ENCODE measurements at places on chromosomes 12 and 14. TPM values are rescaled to one million over a fixed set of nuclear protein-coding genes. Genes with fewer than 3 reads are reported as not detected.

DNA sequence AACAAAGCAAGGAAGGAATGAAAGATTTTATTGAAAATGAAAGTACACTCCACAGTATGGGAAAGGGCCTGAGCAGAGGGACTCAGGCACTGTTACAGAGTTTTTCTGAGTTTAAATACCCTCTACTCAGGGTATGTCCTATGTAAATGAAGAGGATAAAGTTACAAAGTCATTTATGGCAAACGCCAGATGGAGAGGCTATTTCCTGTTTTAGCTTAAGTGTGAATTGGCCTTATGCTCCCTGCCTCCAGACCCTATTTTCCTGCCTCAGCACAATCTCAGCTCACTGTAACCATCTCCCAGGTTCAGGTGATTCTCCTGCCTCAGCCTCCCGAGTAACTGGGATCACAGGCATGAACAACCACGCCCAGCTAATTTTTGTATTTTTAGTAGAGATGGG is 6.8 kb upstream of the PHC1 start:
- DNase-seq = no peak

DNA sequence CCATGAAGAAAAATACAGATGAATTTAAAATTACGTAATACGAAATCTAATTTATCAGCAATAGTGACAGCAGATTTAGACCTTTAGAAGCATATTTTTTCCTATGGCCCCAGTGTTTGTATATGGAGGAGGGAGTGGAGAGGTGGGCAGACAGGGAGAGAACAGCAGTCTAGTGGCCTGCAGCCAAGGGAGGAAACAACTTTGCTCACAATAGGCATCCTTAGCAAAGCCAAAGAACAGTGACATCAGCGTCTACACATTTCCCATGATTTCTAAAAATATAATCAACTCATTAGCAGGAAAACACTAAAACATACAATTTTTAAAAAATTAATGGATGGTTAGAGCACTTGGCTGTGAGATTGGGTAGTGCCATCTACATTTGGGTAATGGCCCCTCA is 622.6 kb upstream of the ATP2B1 start:
- DNase-seq = no peak

GRCh38 chr12:18706798-18707197 is 31.0 kb downstream of the PLCZ1 start:
- no peak for DNase-seq

Gene ADGRD1
- total RNA-seq = 16.9 TPM

Gene MYG1
- total RNA-seq = 53.6 TPM

- no peak for DNase-seq
Measured at GRCh38 chr14:95300697-95301526, 18.8 kb downstream of the CLMN start.

DNA sequence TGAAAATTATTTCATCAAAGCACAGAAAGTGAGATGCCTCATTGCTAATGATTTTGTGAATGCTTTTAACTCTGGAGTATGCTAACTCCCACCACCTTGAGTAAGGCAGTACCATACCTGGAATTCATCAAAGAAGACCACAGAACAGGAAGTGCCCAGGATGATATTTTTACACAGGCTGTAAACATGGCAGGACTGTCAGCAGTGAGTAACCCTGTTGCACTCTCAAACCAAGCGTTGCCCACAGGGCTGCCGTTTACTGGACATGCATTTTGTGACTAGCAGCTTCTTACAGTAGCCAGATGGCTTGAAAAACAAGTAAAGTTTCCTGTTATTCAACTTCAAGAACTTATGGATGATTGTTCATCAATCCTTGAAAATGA is 42.4 kb downstream of the RALGAPA1 start:
- DNase-seq = no peak

Gene RIMBP2
- total RNA-seq = 1.2 TPM

Gene FOXN4
- total RNA-seq = not detected

GRCh38 chr12:52426034-52426433 is 8.1 kb downstream of the KRT75 start:
- DNase-seq = peak; percentile 77

DNA sequence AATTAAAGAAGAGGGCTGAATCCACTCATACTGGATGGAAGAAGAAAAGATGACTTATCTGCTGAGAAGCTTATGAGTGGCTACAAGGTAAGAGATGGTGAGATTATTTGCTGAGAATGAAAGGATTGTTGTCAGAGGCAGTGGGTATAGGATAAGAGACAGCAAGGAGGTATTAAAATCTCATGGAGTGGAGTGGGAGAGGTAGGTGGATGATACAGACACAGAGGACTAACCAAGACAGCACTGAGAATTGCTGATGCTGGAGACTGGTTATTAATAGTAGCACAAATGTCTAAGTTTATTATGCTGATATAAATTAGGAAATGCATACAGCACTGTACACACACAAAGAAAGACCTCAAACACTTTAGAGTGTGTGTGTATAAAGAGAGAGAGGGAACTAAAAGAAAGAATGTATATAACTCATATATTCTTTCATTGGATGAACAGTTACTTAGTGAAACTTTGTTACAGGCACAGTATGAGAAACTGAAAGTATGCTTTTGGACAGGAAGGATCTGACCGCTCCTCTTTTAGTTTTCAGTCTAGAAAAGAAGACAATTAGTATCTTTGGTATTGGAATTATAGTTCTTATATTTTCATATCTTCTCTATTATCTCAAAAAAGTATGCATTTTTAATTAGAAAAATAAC is 543.1 kb downstream of the LRFN5 start:
- no peak for DNase-seq

Gene ADAM21
- total RNA-seq = not detected

- no peak for DNase-seq
Measured at GRCh38 chr12:614411-614970, 48.8 kb downstream of the NINJ2 start.

Gene A2ML1
- not detected for total RNA-seq

DNA sequence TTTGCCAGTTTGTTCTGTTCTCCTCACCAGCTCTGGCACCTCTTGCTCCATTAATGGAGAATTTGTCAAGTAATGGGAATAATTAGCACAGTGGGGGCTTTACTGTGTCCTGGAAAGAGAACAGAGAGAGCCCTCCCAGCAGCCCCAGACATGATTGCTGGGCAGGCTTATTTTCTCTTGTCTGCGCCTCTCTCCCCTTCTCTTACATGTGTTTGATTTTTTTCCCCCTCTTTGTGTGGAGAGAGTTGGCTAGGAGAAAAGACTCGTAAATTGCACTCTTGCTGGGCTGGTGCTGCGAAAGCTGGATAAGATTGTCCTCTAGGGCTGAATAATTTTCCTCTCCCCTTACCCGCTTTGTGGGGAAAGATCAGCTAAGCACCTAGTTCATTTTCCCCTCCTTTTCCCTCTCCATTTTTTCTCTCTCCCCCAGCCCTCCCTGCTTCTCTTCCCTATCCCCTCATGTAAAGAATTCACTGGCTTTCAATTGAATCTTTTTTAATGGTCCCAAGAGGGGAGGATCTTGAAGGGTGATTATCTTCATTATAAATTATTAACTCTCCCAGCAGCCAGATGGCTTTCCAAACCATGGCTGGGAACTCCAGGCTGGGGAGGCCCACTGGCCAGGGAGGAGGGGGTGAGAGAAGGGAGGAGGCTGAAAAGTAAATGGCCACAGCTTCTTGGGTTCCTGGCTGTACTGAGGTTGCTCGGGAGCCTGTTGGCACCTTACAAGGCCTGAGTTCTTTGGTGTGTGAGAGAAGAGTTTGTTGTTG is 62.2 kb downstream of the NRXN3 start:
- DNase-seq = no peak

DNA sequence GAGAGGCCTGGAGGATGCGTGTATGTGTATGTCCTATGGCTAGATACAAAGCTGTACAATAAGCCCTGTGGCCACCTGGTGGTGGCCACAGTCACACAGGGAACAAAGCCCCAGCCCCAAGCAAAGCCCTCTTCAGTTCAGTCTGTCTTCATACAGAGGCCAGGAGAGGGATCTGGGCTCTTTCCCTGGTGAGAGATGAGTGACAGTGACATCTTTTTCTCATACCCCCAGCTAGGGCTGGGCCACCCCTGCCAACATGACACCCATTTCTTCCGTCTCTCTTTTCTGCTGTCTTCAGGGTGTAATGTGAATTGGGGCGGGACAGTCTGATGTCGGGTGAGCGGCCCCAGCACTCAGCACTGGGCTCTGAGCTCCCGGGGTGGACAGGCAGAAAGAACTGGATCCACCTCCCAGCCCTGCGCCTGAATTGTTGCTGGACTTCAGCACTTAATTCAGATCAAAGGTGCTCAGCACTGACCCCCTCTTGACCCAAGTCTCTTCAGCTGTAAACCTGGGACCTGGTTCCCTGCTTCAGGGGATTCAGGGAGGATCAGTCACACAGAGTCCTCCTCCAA is 59.8 kb downstream of the SERPINA3 start:
- DNase-seq = peak; percentile 61

DNA sequence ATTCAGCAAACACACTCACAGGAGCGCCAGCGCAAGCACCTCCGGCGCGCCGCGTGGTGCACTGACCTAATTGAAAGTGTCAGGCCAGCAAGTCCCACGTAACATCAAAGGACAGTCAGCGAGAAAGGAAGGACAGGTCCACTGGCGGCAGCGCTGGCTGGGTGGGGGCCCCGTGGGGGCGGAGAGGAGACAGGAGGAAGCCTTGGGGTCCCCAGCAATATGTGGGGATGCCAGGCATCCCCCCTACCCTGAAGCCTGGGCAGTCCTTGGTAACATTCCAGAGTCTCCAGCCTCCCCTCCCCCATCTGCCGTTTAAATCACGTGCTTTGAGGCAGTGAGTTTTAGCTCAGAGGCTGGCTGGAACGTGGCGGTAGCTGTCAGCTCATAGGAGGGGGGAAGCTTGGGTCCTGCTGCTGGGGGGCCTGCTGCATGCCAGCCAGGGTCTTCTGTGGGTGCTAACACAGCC is 159.2 kb downstream of the CALM1 start:
- peak; percentile 82 for DNase-seq

GRCh38 chr12:645563-646071 is 17.6 kb downstream of the NINJ2 start:
- DNase-seq = peak; percentile 87

Gene CYP27B1
- 0.28 TPM for total RNA-seq

Gene PRIMA1
- total RNA-seq = 13.2 TPM

GRCh38 chr12:93819050-93819491 is 141.9 kb downstream of the CRADD start:
- peak; percentile 96 for DNase-seq

- peak; percentile 49 for DNase-seq
Measured at GRCh38 chr14:93748208-93749075, 39.8 kb downstream of the PRIMA1 start.

- DNase-seq = no peak
Measured at GRCh38 chr12:88931598-88931997, 351.3 kb upstream of the KITLG start.

Gene FAM177A1
- total RNA-seq = 37.3 TPM

DNA sequence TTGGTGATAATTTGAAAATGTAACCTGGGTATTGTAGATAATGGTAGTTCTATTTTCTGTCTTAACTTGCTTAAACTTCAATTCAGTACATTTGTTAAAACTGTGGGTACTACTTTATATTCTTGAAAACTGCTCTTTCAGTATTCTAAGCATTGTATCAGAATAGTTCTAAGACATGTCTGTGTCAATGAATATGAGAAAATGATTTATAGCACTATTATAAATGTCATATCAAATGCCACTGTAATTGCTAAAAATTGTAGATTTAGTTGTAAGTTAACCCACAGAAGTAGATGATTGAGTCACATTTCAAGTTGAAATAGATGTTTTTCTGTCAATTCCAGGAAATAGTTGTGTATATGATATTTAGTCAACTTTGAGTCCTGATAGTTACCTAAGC is 2.4 kb downstream of the NAA30 start:
- no peak for DNase-seq

- DNase-seq = no peak
Measured at GRCh38 chr14:74950795-74951442, 4.5 kb downstream of the PGF start.

DNA sequence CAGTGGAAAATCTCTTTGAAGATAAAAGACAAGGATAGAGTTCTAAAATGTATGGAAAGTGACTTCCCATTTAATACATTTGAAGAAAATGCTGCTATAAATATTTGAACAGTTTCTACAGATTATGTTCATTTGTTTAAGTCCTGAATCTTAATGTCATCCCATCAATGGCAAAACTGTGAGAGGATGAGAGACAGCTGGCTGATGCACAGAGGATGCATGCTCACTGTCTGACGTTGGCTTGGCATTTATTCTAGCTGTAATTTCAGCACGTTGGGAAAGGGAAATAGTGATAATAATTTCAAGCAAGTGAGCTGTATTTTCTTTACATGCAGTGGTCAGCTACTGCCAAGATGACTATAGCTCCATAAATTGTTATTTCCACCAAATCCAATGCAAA is 40.5 kb downstream of the PPFIA2 start:
- no peak for DNase-seq

Gene TMEM119
- total RNA-seq = 11.6 TPM

DNA sequence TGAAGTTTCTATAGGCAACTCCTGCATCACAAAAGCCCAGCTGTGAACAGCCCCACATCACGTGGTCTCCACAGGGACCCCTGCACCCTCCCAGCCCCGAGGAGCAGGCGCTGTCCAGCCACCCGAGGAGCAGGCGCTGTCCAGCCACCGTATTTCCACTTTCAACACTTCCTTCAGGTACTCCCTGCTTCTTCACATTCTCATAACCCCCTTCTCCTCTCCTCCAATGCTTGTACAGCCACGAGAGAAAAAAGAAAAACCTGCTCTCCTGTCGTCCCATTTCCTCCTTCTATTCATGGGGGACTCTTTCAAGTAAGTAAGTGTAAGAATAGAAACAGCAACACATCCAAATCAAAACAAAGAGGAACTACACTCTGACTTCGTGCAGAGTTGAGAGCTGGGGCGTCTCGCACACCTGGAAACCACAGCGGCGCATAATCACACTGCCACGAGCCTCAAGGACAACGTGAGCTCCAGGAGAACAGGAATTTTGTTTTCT is 11.9 kb downstream of the CDC42BPB start:
- no peak for DNase-seq

GRCh38 chr12:131159660-131160059 is 206.0 kb downstream of the ADGRD1 start:
- no peak for DNase-seq

DNA sequence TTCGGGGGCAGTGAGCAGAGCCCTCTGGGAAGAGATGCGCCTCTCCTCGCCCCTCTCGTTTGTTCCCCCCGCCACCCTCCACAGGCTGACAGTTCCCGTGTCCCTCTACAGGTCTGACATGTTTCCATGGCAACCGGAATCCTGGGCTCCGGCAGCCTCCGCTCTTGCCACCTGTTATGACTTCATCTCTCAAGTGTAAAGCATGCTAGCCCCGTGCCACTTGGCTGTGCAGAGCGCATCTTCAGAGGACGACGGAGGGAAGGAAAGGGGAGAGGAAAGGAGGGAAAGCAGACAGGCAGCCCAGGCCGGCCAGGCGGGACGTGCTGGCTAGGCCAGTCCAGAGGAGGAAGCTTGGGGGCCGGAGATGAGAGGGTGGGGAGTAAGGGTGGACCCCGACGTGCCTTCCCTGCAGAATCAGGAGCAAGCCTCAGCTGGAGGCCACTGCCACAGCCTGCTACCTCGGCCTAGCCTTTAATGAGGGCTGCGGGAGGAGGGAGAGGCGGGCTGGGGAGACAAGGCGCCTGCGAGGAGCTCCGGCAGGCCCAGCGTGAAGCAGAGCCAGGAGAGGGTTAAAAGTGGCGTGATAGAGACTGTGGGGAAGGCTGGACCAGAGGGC is 214.3 kb downstream of the DPF3 start:
- no peak for DNase-seq

- DNase-seq = no peak
Measured at GRCh38 chr12:84874125-84874824, 38.3 kb downstream of the SLC6A15 start.
